ENCODE measurements at places on chromosomes 5 and 9. TPM values are rescaled to one million over a fixed set of nuclear protein-coding genes. Genes with fewer than 3 reads are reported as not detected.

Gene PFDN1
- total RNA-seq: 72.2 TPM

Gene OSMR
- 121 TPM for total RNA-seq

Gene IL17B
- total RNA-seq: 5.4 TPM

Gene ODF2
- 25.1 TPM for total RNA-seq

Gene TAF11L12
- not detected for total RNA-seq

Gene OBP2A
- not detected for total RNA-seq

Gene MYMK
- total RNA-seq: not detected

Gene APC
- 51.5 TPM for total RNA-seq

Gene AIF1L
- total RNA-seq: 33.8 TPM

Gene BRIX1
- total RNA-seq: 18.2 TPM

Gene PCDHAC1
- total RNA-seq: 2.5 TPM

Gene ENHO
- 0.33 TPM for total RNA-seq

Gene GBGT1
- total RNA-seq: 21.3 TPM

Gene SLC22A4
- 2.3 TPM for total RNA-seq

Gene SPINK7
- not detected for total RNA-seq

Gene CTXN3
- total RNA-seq: not detected

Gene FBP2
- total RNA-seq: not detected

Gene PTGR1
- 68.2 TPM for total RNA-seq
